ENCODE measurements at places on chromosomes 12 and 14.
A peak's percentile ranks its signal among the peaks of the same experiment; 100 is the strongest.

- no peak for DNase-seq
Observed at GRCh38 chr12:43291516-43291915, 260.5 kb downstream of the ADAMTS20 start.

GRCh38 chr12:52461693-52462092, 9.7 kb upstream of the KRT6B start:
- no peak for DNase-seq

DNA sequence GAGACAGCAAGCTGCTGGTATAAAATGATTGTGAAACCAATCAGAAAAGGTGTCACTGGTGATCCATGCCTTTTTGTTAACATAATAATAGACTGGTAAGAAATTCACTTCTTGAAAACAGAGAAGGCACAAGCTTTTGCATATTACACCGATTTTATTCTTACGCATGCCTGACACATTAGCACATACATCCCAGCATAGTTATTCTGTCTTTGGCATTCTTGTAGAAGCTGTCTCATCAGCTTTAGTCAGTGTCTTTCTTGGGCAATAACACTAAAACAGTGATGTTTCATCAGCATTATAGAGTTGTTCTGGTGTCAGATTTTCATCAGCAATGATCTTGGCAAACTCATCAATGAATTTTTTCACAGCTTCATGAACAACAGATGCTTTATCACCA, 283.4 kb upstream of the TMTC1 start:
- DNase-seq = no peak

GRCh38 chr12:92359581-92360209, 214.0 kb upstream of the BTG1 start:
- no peak for DNase-seq

DNA sequence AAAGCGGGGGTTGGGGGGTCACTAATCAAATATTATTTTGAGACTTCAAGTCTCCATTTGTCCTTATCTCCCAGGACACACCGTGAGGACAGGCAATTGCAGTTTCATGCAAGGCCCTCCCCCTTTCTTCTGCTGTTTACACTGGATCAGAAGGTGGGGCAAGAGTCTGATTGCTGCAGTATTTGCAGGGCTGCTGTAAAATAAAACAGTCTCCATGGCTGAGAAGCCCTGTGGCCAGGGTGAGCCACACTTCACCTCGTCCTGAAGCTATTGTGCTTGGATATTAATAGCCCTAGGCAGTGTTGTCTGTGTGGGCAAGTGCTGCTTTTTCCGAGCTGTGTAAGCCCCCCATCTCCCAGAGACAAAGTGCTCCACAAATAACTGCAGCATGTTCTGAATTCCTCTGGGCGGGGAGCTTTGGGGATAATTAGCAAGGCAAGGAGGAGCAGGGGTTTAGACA, 187.4 kb upstream of the NTF3 start:
- DNase-seq = no peak

DNA sequence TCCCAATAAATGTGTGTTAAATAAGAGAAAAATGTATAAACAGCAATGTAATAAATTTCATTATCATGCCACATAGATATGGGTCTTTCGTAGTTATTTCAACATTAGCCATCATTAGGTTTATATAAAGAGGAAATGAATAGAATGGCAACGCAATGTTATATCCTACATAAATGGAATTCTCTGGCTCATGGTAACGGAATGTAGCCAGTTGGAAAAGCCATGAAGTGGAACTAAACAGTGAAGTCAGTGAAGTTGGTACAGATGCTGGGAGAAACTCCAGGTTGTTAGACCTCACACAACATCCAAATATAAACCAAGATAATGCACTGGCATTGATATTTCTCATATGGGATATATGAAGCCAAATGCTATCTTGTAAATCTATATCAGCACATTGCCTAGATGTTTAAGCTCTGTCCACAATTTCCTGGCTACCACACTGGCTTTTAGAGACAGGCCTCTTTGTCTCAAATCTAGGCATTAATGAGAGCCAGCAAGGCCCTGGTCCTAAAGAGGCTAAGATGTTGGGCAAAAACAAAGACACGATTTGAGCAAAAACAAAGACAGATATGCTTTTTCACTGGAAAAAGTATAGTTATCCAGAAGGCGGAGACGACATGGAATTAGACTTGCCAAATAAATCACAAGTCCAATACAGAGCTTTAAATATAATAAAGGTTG, 861.0 kb downstream of the RPS29 start:
- no peak for DNase-seq

DNA sequence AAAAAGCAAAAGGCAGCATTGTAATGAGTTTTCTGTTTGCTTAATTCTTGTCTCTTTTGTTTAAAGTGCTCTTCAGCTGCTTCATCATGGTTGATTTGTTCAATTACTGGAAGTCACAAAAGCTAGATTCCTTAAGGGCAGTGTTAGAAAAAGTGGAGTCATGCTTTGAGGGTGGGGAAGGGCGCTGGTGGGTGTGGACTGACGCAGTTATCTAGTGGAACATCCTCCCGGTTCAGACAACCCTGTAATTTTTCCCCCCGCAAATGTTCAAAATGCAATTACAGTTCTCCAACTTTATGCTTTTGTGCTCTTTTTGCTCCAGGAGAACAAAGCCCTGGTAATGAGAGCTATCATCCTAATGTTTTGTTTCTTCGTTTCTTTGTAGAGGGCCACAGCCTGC, 2.1 kb downstream of the AKAP6 start:
- no peak for DNase-seq

DNA sequence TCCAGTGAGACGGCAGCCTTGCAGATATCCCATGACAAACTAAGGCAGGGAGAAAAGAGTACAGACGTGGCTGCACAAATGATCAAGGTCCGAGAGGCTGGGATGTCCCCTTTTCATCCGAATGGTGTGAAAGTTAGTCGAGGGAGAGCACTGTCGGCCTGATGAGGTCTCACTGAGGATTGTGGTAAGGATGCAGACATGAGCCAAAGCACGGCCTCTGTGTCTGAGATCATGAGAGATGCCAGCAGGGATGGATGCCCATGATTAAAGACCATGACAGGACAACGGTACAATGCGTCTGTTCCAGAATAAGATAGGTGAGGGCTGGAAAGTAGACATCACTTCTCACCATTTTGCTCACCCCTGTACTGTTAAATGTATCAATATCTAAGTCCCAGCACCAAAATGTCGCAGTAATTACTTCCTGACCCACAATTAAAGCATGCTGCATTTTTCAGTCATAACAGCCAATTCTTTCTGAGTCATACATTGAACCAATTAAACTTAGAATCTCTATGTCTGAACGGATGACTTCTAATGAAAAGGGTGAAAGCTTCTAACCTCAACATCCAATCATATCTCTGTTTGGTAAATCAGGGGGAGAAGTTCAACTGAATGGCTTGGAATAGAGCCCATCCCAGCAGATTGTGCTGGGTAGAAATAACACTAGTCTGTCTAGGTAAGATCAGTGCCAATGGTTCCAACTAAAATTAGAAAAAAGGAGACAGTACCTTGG, 249.6 kb upstream of the SOX5 start:
- no peak for DNase-seq

GRCh38 chr12:57341275-57341990, 89.4 kb downstream of the R3HDM2 start:
- no peak for DNase-seq

DNA sequence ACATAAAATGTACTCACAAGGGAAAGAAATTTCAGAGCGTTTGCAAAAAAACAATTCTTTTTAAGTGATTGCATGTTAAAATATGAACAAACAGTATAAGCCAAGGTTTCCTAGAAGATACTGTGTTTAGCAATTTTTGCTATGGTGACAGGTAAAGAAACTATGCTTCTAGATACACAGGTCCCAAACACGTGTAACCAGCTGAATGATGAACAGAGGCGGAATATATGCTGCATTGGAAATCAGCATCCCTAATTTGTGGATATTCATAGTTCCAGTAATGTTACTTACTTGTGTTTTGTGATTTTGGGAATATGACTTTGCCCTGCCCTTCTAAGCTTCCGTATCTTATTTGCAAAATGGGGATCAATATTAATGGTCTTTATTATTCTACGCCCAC, 326.3 kb upstream of the DIO2 start:
- no peak for DNase-seq

- no peak for DNase-seq
Observed at GRCh38 chr12:78457938-78458337, 406.6 kb upstream of the SYT1 start.

GRCh38 chr14:36068777-36069534, 107.6 kb downstream of the PTCSC3 start:
- DNase-seq = no peak

GRCh38 chr12:114213055-114213581, 192.8 kb downstream of the TBX5 start:
- no peak for DNase-seq

DNA sequence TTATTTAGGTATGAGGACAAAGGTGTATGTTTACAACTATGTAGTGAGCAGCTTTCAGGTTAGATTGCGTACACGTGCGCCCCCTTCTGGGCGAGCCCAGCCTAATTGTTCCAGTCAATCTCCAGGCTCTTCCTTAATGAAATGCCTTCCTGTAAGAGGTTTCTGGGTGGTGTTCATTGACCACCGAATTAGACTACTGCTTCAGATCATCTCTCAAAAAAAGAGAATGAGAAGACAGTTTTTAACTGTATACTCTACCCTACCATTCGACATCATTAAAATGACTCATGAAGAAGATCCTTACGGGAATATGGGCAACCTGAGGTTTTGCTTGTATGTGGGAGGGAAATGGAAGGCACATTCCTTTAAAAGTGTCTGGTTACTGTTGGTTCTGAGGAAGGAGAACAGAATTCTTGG, 2.1 kb downstream of the LUM start:
- peak; percentile 50 for DNase-seq

DNA sequence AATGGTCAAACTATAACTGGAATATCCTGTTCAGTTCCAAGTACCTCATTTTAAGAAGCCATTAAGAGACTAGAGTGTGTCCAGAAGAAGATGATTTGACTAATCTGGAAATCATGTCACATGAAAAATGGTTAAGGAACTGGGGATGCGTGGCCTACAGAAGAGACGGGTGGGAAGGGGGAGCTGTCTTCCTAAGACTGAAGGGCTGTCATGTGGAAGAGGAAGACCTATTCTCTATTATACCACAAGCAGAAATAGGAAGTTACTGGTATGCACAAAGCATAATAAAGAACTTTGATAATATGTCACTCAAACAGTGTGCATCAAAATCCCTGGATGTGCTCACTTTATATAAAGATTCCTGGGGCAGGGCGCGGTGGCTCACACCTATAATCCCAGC, 50.3 kb downstream of the HECTD4 start:
- no peak for DNase-seq

GRCh38 chr12:44248436-44248835, 412.6 kb downstream of the TMEM117 start:
- no peak for DNase-seq

DNA sequence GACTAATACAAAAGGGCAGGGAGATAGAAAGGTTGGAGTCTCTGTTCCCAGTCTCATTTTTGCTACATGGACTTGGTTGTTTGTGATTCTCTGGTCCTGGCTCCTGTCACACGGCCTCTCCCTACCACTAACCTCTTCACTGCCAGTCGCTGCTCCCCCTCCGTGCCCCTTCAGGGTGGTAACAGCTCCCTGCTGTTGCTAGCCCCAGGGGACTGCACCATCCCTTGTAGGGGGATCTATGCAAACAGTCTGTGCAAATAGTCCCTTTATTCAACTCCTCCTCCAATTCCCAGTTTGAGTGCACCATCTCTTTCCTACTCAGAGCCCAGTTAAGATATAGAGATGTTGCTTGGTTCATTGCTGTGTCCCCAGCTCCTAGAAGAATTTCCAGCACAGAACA, 51.1 kb downstream of the CCDC60 start:
- DNase-seq = no peak

DNA sequence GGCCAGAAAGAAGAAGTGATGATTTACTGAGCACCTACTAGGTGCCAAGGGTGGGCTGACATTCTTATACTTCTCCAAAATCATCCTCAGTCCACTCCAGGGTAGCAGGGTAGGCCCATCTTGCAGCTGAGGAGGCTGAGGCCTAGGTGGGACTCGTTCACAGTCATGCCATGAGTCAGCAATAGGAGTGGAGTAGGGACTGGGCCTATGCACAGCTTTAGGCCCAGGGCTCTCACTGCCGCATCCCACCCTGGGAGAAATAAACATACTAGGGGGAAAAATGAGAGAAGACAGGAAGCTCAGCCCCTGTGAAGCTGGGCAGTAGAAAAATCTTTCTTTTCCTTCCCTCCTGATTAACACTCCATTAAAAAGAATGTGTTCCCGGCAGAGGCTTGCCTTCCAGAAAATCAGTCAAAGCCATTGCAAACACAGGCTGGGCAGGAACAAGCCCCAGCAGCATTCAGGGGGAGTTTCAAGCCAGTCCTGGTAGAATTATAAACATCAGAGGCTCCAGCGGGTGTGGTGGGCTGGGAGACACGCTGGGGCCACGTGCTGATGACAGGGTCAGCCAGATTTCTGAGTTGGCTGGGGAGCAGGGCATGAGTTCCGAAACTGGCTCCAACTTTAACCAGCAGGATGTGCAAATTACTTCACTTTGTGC, 1.8 kb downstream of the HSPB8 start:
- DNase-seq = no peak

GRCh38 chr12:69708649-69709048, 9.5 kb upstream of the BEST3 start:
- DNase-seq = no peak

DNA sequence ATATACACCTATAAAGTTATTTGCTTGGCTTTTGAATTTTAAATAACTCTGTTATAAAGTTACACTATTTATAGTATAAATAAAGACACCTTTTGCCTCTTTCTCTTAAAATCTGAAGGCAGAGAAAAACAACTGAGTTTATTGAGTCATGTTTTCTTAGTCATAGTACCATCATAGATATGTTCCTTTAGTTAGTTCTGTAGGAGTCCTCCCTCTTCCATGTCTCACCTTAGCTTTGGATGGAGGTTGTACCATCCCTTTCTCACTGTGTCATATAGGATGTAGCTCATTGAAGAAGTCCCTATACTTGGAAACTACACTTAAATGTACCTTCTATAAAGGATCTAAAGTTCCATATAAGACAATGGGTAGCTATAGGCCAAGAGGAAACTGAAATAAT, 39.7 kb upstream of the TSPAN8 start:
- no peak for DNase-seq

DNA sequence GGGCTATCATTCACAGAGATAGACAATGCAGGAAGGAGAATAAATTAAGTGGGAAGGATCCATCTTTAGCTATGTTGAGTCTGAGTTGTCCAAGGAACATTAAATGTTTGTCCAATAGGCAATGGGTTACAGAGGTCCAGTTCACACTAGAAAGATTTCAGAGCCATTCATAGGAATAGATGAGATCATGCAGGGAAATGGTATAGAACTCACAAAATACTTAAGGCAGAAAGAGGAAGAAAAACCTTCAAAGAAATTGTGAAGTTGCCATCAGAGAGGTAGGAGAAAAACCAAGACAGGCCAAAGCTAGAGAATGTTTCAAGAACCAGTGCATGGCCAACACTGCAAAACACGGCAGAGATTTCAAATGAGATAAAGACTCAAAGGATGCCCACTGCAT, 94.1 kb downstream of the PHLDA1 start:
- DNase-seq = no peak

DNA sequence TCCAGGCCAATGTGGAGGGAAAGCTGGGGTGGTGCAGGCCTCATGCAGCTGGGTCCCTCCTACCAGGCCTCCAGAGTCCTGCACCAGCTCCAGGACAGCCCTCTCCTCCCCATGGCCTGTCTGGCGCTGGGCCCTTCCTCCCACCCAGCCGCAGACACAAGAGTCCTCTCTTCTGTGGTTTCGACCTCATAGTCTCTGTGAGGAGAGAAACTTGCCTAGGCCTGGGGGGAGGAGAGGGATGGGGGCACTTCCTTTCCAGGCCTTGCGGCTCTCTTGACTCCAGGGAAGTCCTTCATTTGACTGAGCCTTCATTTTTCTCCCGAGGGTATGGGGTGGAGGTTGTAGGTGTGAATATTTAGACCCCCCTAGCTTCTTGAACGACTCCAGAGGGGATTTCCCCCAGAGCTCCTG, 2.3 kb downstream of the MMP14 start:
- no peak for DNase-seq
